Eye (tissue), 1 donor: ENCODE measurements at places on chromosomes 2 and 18.

DNA sequence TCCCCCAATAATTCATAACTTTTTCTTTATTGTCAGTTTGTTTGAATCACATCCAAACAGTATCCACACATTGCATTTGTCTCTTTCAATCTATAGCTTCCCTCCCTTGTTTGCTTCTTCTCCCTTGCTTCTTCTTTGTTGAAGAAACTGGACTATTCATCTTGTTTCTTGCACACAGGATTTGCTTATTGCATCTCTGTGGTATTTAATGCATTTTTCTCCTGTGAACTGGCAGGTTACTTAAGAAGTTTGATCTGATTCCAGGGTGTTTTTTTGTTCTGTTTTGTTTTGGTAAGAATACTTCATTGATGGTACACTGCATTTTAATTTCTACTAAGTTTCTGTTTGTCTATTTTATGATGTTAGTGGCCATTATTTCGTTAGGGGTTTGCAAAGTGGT is 166.8 kb downstream of the CAMKMT start:
- no peak for DNase-seq

DNA sequence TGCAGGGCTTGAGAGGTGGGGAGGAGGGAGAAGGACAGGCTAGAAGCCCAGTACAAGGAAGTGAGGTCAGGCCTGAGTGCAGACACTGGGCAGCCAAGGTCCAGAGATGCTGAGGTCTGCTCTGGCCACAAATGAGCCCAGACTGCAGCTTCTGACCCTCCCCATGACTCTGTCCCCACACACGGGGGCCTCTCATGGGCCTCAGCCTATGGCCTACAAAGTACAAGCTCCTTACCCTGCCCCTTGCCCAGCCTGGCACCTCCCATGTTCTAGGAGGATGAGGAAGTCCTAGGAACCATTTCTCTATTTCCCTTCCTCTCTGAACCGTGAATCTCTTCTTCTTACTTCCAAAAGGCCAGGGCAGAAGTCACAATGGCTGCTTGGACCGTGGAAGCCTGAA is 193.8 kb downstream of the ANKRD30B start:
- no peak for DNase-seq

GRCh38 chr2:28342081-28342967 is 50.3 kb upstream of the FOSL2 start:
- DNase-seq: no peak

- no peak for DNase-seq
Observed at GRCh38 chr18:7196421-7196820, 34.5 kb upstream of the LRRC30 start.
